ENCODE measurements at places on chromosomes 5 and 9.

DNA sequence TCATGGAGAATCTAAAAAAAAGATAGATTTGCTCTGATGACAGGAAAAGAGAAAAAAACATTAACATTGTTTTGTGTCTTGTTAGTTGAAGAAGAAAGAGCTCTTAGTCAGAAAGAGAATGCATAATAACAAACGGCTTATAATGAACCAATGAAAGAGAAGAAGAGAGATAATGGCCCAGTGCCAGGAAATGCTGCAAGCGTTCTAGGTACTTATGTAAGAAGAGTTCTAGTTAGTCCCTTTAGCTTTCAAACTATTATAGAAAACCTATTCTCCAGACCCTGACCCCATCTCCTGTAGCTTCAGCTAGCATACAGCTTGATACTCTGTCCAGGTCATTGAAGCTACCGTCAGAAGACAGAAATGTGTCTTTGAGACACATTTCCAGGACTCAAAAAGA, 70.2 kb downstream of the FBXL17 start:
- DNase-seq, result no peak

DNA sequence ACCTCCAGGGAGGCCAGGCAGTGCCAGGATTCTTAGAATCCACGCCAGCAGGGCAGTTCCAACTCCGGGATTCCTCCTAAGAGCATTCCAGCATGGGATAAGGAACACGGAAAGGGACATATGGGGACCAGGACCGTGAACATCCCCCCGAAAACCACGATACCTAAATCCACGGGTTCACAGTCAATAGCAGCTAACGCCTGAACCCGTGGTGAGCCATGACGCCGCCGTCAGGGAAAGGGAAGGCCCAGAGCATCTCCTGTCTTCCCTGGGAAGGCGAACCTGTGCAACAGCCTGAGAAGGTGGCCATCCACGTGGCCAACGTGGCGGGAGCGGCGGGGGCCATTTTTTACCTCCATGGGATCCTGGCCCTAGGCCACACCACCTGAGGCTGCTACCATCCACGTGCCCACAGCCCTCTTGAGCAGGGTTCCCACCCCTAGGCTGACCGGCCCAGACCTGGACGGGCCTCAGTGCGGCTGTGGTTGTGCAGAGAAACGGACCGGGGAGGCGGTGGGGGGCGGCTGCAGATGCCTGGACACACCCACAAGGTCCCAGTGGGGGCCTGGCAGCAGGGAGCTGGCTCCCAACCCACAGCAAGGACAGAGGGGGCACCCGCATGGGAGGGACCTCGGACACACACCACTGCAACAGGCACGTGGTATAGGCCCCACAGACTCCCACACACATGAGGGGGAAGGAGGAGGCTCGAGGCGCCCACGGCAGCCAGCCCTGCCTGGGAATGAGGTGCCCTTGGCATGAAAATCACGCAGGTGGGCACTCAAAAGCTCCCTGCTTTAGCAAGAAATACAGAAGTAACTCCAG, 42.8 kb downstream of the SLC12A7 start:
- no peak for DNase-seq

DNA sequence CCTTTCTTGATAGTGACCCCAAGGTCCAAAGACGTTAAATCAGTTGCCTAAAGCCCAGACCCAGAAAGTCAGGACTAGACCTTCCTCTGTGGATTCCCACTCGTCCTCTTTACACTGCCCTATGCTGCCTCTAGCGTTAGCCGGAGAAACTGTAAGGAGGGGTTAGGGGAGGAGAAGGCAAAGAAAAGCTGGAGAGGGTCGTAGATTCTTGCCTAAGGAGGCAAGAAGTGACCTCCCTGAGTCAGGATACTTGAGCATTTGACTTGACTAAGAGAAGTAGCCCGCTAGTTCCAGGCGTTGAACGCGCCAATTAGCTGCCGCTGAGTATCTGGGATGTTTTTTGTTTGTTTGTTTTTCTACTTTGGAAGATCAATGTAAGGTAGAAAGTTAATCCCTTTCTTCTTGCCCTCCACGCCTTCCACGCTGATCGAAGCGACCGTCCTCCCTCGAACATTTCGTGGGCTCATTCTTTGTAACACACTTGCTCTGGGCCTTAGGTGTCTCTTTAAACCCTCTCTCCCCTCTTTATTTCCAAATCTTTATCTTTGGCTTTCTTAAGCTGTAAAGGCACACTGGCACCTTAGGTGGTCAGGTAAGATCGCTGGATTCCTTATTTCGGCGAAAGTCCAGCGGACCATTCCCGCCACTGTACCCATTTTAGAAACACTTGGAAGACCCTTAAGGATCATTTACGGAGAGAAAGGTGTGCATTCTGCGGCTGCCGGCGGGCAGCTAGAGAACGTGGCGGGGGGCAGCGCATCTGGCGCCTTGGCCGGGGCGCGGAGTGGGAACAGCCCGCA, 5.1 kb upstream of the RGMB start:
- DNase-seq, result peak; percentile 8

- no peak for DNase-seq
Measured at GRCh38 chr9:16640649-16641048, 229.8 kb downstream of the BNC2 start.

- DNase-seq, result no peak
Measured at GRCh38 chr9:110545705-110546104, 33.8 kb downstream of the SVEP1 start.
